ENCODE measurements at places on chromosomes 2 and 18.

DNA sequence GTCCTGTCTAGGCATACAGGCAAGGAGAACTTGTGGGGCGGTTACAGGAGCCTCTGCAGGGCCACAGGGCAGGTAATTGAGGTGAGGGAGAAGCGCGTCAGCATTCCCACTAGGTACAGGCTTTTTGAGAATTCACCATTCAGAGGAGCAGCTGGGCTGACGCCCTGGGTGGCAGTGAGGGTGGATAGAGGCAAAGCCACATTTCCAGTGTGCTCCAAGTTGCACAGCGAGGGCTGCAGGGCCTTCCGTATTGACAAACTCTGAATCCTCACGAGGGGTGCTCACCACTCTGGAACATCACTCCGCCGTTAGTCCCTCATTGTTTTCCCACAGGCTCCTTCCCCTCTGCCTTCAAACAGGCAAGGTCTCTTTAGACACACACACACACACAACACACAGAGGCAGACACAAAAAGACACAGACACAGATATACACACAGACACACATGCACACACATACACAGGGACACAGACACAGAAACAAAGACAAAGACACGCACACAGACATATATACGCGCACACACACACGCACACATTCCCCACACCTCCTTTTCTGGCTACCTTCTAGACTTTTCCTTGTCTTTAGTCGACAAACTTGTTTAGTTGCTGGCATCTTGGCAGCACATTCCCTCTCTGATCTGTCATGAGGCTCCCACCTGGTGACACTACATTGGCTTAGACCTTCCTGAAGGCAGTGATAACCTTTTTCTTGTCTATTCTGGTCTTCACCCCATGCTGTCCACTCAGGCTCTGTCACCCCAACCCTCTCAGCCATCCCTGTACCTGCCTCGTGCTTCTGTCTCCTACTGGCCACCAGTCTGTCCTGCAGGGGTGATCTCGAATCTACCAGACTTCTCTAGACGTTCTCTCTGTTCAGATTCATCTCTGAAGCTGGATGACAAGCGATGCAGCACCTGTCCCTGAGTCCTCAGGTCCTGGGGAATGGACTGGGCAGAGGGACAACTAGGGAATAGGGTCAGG lies 136.8 kb downstream of the ALPK2 start:
- DNase-seq = no peak

- DNase-seq = no peak
Measured at GRCh38 chr18:37422116-37422515, 143.5 kb downstream of the CELF4 start.

GRCh38 chr2:241575624-241576292 lies 17.2 kb downstream of the BOK start:
- no peak for DNase-seq

- no peak for DNase-seq
Measured at GRCh38 chr2:10179422-10179821, 56.9 kb downstream of the RRM2 start.
